ENCODE measurements at places on chromosomes 5 and 9.

- no peak for DNase-seq
Observed at GRCh38 chr5:51388488-51389287, 5.4 kb downstream of the ISL1 start.

DNA sequence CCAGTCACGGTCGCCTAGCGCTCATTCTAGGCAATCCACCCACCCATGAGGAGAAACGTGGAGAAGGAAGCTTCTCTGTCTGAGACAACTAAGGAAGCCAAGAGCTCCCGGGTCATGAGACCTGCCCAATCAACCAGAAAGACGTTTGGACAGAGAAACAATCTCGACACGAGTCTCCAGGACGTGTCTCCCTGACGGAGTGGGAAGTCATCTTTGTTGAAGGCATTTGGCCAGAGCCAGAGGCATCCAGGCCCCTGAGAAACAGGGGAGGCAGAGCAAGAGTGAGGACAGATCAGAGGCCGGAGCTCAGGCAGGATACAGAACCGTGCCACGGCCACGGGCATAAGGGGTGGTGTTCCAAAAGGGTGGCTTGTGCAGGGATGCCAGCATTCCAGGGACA is 479.0 kb downstream of the SPATA31A7 start:
- no peak for DNase-seq

DNA sequence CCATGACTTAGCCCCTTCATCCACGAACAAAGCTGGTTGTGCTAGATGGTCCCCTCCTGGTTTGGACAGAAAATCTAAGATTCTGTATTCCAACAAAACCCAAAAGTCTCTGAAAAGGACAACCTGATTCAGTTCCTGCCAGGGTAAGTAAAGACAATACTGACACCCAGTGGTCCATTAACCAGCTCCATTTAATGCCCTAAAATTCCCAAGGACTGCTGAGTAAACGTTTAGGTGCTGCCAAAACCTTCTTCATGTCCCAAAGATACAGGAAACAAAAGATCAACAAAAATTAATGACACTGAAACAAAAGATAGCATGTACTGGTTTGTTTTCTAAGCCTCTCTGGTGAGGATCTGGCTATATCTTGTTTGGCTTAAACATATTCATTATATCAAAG is 25.3 kb upstream of the PPP1R2B start:
- no peak for DNase-seq

DNA sequence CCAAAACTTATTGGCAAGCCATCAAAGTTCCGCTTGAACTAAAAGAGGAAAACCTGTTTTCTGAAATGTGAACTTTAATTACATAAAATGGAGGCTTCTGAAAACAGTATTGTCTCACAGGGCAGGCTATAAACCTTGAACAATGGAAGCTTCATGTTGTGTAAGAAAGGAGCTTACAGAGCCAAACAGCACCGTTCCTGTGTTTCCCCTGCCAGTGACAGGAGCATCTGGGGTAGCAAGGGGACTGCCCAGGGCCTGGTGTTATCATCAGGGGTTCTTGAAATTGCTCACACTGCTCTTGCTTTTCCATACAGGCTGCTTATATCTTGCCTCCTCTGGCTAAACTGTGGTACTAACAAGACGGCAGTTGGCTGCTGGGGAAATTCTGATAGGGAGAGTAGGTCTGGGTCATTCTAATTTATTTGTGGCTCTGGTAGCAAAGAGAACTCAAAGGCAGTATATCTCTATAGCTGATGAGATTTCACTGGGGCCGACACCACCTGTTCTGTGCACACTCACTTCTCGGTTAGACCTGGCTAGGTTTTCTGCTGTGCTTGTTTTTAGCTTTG is 40.4 kb downstream of the BASP1 start:
- DNase-seq, result no peak

GRCh38 chr5:143010351-143010750 is 240.2 kb downstream of the ARHGAP26 start:
- DNase-seq, result no peak

DNA sequence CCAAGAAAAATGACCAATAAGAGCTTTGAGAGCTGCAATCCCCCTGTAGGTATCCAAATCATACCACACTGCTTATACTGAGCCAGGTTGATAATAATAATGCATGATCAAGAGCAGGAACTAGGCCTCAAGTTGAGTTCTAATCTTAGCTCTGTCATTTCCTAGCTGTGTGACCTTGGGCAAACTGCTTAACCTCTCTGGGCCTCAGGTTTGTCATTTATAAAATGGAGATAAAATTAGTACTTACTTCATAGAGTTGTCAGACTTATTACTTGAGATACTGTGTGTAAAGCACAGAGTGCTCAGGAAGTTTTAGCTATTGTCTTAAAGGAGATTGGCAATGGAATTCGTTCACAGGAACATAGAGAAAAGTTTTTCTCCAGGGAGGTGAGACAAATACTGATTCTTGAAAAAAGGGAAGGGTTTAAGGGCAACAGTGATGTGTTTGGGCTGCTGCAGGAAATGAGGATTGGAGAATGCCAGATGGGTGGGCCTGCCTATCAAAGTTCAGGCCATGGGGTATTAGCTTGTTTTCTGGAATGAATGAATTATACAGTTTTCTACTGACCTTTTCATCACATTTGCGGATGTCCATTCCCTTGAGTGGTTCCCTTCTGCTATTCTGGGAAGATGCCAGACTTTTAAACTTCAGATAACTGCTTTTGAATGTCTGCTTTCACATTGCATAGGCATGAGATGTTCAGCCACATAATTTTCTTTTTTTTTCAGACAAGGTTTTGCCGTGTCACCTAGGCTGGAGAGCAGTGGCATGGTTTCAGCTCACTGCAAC is 10.2 kb upstream of the ATP6V0E1 start:
- no peak for DNase-seq

Data from H1 (cell line).